ENCODE measurements at places on chromosomes 7 and 10.

GRCh38 chr7:105808703-105809590 lies 67.5 kb downstream of the ATXN7L1 start:
- DNase-seq: no peak

- DNase-seq: no peak
Measured at GRCh38 chr7:21076054-21076453, 289.4 kb upstream of the SP8 start.

DNA sequence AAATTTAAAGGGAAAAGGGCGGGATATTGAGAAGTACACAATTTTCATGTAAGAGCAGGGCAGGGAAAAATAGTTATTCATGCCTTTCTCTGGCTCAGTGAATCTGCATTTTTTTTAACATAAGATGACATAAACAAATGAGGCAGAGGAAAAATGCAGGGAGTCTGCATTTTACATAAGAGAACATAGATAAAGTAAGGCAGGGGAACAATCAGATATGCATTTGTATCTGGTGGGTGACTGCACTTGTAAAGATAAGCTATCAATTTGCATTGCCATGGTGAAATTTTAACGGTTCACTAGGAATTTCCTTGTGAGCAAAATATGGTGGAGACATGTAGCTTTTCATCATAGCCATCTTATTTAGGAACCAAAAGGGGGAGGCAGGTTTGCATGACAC lies 33.5 kb downstream of the ALOX5 start:
- no peak for DNase-seq

- no peak for DNase-seq
Measured at GRCh38 chr7:152860310-152860709, 100.8 kb downstream of the ACTR3B start.

DNA sequence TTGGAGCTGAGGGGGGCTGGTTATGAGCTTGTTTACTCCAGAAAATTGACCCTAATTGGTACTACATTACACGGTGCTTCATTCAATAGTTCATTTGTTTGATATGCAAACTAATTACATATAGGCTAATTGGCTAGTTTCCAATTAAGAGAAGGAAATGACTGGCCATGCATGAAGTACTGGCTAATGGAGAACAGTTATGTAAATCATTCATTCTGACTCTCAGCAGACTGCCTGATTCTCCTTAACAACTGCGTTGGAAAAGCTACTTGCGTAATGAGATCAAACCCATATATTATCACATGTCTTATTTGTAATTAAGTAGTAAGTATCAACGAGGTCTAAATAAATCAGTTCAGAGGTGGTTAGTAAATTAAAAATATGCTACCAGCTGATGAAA lies 81.8 kb upstream of the CTTNBP2 start:
- no peak for DNase-seq

DNA sequence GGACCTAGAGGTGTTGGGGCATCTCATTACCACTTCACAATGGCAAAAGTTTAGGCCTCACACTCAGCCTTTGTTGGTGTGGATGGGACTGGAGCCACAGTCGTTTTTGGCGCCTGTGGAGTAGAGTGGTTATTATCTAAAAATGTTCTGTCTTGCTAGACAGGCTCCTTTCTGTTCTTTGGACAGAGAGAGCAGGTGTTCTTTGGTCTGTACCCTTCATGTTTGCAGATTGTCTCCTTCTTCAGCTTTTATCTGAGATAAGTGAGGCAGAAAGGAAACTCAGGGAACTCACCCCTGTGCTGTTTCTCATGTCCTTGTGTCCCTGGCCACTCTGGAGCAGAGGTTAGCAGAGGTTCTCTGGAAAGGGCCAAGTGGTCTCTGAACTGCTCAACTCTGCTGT lies 103.7 kb downstream of the CCNY start:
- no peak for DNase-seq
